Stimulated activated CD4-positive, alpha-beta T cell treated with anti-CD3 and anti-CD28 coated beads, Interleukin-1b, Interleukin-23, amount 100 ng/mL, for 1 hour (primary cell): ENCODE measurements at places on chromosomes 12 and 14.

DNA sequence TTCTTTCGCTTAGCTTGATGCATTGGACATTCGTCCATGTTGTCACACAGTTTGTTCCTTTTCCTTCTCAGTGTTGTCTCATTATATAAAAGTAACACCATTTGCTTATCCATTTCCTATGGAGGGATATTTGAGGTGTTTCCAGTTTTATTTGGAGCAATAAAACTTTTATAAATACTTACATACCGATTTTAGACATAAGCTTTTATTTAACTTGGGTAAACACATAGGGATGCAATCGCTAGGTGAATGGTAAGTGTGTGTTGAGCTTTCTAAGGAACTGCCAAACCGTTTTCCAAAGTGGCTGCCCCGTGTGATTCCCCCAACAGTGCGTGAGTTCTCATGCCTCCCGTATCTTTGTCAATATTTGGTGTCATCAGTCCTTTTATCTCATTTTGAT, 95.2 kb upstream of the DYNC1H1 start:
- DNase-seq: no peak

- no peak for DNase-seq
Observed at GRCh38 chr14:32230695-32231280, 27.7 kb upstream of the RNU6-8 start.

GRCh38 chr12:51620448-51620847, 29.4 kb downstream of the SCN8A start:
- DNase-seq: no peak

GRCh38 chr12:122934722-122935121, 31.5 kb downstream of the ABCB9 start:
- no peak for DNase-seq

- no peak for DNase-seq
Observed at GRCh38 chr12:96886998-96887677, 19.9 kb upstream of the NEDD1 start.

- DNase-seq: no peak
Observed at GRCh38 chr14:77761205-77761931, 412 bp upstream of the SNW1 start.

- DNase-seq: no peak
Observed at GRCh38 chr14:29548948-29549370, 378.7 kb downstream of the PRKD1 start.

DNA sequence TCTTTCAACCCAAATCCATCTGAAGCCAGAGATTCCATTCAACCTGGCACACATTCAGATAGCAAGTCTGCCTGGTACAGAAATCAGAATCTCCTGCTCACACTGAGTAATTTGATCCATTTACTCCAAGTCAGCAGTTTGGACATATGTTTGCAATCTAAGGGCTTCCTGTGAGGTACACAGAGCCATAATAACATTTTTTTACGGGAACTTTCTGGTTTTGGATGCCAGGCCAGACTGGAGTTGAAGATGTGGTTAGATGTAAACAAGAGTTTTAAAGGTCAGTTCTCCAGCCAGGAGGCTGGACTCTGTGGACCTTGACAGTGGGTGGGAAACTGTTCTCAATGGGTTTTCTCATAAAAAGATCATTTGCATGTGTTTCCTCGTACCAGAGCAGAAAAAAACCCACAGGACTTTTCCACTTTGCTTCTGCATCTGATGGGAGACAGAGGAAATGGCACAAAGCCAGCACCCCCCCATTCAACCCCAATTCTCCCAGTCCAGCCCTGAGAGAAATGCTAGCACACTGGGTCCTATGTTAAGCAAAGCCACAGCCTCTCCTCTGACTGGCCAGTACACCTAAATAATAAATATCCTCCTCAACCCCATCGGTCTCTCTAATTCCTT, 17.7 kb upstream of the TSPAN11 start:
- DNase-seq: no peak

DNA sequence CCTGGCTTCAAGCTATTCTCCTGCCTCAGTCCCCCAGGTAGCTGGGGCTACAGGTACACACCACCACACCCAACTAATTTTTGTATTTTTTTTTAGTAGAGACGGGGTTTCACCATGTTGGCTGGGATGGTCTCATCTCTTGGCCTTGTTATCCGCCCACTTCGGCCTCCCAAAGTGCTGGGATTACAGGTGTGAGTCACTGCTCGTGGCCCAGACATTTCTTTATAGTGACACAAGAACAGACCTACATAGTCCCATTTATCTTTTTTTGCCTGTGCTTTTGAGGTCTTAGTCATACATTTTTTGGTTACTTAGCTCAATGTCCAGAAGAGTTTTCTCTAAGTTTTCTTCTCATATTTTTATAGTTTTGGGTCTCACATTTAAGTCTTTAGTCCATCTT, 247.4 kb downstream of the SYT10 start:
- DNase-seq: no peak

DNA sequence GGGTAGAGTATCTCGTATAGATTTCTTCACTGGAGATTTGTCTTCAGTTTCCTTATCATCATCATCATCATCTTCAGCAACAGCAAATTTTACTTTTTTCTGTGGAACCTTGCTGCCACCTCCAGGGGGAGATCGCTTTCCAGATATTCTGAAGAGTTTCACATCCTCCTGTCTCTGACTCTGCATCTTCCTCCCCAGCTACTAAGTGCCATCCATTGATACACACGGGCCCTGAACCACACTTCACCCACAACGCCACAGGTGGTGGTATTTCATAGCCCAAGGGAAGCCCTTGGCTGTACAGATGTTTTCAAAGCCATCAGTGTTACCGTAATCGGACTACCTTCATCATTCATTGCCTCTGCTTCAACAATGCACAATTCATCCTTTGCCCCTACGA, 82.2 kb downstream of the PPP2R5C start:
- DNase-seq: no peak

DNA sequence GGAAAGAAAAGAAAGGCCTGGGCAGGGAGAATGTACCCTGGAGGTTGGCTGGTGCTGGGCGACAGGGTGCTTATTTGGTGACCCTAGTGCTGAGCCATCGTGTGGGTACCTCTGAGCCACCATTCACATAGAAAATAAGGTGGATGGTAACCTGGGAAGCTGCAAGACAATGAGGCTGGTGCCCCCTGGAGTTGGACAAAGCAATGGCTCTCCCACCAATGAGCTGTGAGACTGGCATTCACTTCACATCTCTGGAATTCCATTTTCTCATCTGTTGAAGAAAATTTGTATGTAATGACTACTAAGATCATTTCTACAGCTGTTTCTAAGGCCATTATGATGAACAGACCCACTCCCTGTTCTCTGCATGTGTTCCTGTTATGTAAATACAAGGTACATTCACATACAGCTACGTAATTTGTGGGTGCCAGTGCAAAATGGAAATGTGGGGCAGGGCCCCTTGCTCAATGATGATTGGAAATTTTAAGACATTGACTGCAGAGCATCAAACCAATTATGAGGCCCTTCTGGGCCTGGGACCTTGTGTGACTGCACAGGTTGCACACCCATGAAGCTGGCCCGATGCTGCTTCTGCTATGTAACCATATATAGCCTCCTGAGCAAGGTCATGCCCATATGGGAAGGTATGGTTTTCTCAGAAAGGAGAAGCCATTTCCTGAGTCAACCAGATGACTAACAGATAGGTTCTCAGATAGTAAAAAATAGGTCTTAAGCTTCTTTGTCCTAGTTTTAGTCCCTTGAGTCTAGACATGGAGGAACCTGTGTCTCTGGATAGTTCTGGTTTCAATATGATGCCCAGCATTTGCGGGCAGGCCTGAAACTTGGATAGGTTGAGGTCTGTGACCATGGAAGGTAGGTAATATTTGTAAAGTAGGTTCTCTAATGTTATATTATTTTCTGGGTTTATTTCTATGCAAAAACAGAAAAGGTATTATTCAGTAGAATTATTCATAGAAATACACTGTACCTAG, 63.4 kb upstream of the IGF1 start:
- no peak for DNase-seq

DNA sequence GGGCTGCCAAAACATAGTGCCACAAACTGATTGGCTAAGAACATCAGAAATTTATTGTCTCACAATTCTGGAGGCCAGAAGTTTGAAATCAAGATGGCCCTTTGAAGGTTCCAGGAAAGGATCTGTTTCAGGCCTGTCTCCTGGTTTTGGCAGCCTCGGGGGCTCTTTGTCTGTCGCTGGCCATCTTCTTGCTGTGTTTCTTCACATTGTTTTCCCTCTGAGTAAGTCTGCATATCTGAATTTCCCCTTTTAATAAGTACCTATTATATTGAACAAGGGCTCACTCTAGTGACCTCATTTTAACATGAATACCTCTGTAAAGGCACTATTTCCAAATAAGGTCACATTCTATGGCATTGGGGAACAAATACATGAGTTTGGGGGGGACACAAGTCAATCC, 467.1 kb upstream of the MGAT4C start:
- DNase-seq: no peak

- no peak for DNase-seq
Observed at GRCh38 chr14:22271838-22272799, 316.9 kb downstream of the DAD1 start.

DNA sequence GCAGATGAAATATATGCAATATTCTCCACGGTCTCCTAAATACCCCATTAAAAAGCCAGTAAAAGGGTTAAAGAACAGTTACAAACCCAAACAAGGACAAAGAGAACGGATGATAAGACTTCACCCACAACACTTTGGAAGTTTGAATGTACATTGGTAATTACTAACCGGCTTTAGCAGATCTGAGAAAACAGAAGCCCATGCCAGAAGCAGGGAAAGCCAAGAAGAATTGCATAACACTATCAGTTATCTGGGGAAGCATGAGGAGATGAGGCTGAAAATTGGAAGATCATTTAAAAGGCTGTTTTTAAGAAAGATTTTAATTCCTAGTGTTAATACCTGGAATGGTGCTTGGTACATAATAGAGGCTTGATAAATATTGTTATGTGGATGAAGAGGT, 55.6 kb upstream of the MYBPC1 start:
- no peak for DNase-seq

DNA sequence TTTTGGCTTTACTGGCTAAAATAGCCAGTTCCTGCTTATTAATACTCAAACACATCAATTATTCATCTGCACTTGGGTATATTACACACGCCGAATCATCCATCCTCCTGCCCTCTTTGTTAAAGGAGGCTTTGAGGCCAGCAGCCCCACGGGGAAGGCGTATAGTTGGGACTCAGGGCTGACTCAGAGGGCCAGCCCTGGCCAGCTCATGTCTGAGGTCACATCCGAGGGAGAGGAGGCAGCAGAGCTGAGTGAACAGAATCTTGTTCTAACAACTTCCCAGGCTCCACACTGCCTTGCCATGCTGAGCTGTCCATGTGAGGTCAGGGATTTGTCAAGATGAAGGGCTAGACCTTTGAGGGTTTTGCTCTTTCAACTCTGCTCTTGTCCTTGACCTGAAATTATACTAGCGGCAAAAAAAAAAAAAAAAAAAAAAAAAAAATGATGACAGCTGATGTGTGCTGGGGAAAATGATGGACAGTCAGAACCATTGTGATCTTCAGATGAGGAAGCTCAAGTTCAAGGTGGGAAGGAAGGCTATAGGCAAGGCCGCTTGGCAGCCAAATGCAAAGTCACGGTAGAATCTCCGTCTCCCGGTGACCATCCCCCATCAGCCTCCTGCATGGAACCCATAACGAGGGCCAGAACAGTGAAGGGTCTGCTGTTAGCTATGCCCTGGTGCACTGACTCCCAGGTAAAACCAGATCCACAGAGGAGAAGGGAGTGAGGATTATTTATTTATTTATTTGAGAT, 12.5 kb upstream of the MARK3 start:
- no peak for DNase-seq
